Renal cortical epithelial cell (primary cell): ENCODE measurements at places on chromosomes 4 and X.
A peak's percentile ranks its signal among the peaks of the same experiment; 100 is the strongest.

GRCh38 chrX:135572436-135572835 is 52.0 kb downstream of the INTS6L start:
- no peak for DNase-seq

DNA sequence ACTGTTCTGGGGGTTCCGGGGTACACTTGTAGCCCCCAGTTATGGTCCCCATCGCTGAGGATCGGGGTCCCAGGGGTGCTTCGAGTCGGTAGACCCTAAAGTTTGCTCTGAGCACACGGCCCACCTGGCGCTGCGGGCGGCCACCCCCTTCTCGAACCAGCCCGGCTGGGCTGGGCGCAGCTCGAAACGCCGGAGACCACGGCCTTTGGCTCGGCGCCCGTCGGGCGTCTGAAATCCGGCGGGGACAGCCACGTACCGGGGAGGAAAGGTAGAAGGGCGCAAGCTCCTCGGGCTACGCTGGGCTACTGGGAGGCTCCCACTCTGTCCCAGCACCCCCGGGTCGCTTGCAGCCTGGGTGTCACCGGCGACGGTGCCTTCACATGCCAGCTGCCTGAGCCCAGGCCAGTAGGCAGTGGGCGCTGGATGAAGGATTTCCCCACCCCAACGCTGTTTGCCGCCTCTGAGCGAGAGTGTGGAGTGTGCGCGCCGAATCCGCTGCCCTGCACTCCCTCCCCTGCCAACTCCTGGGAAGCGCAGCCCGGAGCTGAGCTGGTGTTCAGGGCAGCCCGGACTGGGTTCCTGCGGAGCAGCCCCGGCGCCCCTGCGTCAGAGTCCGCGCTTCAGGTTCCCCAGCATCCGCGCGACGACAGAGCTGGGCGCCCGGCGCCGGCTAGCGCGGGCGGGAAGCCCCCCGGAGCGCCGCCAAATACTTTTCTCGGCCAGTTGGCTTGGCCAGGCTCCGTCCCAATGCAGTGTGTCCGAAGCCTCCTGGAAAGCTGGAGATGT is 637 bp downstream of the MAMLD1 start:
- DNase-seq: no peak

- no peak for DNase-seq
Observed at GRCh38 chrX:69097451-69098236, 67.6 kb downstream of the PJA1 start.

DNA sequence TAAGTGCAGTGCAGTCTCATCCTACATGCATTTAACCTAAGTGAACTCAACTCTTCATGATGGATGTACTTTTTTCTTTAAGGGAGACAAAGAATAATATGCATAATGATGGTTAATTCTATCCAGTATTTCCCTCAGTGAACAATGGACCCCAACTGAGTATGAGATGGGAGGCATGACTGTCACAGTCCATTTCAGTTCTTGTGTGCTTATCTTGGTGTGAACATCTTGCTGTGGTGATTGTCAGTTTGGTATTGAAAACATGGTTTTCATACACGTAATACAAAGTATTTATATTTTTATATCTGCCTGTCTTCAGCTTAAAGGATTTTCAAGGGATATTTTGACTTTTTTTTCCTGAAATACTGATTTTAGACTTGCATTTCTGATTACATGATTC is 72.0 kb upstream of the NDUFC1 start:
- DNase-seq: no peak

DNA sequence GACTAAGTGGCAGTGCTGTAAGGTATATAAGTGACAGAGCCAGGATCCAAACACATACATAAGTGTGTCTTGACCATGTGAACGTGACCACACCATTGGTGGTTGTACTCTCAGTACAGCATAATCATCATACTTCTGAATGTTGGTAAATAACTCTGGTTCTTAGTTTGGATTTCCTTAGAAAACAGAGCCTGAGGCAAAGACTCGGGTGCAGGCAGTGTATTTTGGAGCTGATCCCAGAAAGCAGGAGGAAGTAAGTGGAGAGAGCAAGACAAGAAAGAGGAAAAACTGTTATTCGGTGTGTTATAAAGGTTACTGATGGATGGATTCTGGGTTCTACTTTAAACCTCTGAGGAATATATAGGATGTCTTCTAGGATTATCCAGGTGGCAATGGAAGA is 127.9 kb downstream of the SLC39A8 start:
- peak; percentile 83 for DNase-seq

DNA sequence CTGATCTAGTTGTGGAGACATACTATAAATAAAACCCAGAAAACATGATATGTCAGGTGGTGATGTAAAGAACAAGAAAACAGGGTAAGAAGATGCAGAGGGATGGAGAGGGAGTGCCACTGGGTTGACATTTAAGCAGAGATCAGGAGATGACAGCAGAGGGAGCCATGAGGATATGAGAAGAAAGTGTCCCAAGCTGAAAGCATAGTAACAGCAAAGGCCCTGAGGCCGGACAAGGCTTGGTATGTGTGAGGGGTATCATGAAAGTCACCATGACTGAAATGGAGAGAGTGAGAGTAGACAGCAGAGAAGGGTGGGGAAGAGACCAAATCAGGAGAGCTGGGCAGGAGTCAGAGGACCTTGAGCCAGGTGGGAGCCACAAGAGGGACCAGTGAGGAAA is 3.4 kb downstream of the GPKOW start:
- DNase-seq: no peak

DNA sequence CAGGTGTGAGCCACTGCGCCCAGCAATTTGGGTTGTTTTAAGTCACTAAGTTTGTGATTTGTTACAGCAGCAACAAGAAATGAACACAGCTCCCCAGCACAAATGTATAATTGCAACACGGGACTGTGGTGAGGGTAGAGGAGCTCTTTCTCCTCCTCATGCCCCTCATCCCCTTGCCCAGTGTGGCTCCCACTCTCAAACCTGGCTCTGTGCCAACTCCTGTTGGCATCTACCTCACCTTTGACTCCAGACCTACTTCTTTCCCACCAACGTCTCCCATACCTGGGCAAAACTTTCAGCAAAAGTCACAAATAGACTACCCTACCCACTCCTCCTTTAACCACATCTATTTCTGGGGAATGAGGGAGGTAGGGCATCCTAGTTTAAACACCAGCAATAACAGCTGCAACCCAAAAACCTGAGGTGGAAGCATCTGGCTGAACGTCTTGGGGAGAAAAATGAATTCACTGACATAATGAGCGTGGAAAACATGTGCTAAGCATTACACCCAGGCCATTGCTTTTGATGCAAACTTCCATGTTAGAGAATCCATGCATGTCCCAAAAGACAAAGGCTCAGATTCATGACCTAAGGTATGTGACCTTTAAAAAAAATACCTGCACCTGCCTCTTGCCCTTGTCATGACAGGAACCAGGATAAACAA is 19.2 kb downstream of the LNX1 start:
- no peak for DNase-seq

GRCh38 chr4:21102667-21103066 is 402.4 kb downstream of the PACRGL start:
- DNase-seq: peak; percentile 2

GRCh38 chr4:163042306-163042705 is 124.4 kb downstream of the NAF1 start:
- no peak for DNase-seq

DNA sequence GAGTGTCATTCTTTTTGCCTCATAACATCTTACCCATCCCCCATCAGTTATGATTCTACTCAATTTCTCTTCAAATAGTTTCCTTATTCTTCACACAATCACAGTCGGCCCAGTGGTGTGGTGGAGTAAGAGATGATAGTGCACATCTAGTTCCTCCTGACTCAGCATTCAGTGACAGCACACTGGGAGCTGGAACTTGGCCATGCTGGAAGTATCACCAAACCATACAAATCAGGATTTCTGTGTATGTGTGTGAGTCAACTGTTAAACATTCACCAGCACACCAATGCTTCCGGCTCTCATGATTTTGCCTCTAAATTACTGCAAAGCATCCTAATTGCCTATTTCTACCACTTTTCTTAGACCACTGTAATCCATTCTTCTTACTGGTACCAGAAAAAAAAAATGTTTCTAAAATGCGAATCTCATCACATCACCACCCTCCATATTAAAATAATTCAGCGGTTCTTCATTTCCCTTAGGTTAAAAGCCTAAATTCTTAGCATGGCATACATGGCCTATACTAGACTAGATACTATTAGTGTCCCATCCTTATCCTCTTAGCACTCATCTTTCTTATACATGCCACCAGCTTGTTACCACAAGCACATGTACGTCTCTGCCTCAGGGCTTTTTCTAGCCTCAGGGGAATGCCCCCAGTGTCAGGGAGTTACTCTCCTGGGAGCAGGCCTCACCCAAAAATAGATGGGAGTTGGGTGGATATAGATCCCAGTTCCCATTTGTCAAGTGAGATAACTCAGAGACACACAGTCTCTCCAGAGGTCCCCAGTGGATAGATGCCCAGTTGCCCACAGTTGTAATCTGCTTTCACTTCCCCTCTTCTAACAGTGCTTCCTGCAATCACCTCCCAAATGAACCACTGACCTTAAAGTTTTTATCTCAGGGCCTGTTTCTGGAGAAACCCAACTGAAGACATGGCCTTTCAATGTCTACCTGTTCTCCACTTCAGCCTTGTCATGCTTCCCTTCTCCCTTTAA is 49.2 kb upstream of the DDX53 start:
- peak; percentile 93 for DNase-seq

DNA sequence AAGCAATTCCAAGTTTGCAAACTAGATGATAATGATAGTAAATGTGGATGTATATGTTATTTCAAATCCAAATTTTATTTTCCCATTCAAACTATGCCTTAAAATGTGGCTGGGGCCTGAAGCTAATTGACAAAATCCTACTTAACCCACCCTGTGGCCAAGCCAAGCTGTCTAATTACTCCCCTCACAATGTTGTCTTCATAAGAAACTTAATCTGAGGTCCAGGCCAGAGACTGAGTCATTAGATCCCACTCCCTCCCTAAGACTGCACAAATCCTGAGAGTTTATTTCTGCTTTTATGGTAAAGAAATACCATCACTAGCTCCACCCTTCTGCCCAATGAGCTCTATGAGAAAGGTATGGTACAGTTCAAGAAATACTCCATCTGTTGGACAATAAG is 16.6 kb downstream of the SMPX start:
- DNase-seq: no peak

DNA sequence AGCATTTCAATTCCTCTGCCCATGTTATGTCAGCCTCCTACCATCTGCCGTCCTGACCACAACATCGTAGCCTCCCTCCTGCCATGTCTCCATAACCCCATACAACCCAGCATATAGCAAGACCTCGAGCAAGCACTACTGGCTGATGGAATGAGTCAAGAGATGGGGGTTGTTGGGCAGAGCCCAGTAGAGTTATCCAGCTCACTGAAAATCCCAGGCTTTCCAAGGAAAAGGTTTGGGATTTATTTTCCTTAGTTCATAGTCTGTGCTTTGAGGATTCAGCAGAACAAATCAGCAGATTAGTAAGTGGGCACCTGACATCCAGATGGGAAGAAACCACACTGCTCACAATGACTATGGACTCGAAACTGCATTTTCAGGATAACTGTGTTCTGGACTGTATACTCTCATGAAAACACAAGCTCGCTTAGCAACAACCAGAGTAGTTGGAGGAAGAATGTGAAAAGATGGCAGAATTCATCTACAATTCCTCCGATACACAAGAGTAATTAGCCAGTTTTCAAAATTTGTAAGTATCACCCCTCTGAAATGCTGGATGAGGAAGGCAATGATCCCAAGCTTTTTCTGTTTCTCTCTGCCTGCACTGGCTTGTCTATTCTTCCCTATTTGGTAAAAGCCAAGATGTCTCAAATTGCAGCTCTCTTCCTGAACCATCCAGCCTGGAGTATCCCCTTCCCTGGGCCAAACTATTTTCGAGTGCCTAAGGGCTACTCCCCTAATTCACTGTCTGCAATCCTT is 186.2 kb upstream of the TBL1X start:
- DNase-seq: peak; percentile 4

DNA sequence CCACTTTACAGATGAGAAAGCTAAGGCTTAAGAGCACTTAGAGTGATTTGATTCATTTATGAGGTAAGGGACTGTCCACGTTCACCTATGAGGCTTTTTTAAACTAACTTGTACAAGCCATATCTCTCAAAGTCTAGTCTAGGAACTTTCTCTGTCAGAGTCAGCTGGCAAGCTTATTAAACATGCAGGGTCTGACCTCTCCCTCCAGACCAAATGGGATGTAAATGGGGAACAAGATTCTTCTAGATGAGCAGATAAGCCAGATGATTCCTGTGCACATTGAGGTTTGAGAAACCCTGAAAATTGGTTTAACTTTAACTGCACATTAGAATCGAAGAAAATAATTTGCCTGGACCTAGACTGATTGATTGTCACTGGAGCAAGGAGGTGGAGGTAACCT is 160.0 kb upstream of the SPRY1 start:
- DNase-seq: no peak
